ENCODE measurements at places on chromosomes 5 and 9.

DNA sequence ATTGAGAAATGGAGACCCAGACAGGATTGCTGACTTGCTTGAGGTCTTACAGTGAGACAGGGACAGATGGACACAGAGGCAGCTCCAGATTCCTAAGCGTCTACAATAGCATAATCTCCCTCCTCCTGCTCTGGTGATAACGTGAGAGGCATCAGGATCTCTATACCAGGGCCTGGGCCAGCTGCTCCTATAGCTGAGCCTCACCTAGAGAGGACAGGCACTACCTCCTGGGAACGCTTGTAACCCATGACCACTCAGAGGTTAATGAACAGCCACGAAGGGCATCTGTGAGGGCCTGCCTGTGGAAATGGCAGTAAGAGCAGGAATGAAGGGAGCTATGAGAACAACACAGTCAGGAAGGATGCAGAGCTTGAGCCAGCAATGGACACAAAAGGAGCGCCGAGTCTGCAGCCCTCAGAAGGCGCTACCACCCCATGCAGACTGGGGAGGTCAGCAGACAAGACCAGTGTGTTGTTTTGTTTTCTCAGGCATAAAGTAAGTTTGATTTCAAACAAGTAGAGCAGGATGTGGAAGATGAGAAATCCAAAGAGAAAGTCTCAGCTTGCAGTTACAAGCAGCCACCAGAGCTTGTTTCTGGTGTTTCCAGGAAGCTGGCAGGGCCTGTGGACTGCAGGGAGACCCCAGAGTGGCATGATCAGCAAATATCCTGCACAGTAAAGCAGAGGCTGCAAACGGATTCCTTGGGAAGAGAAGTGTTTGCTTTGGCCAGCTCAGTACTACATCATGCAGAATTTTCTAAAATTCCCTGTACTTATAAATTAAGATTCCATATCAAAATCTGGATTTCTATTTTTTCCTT lies 17.4 kb downstream of the ANKS6 start:
- no peak for DNase-seq

GRCh38 chr9:99172124-99173091 lies 49.3 kb downstream of the ALG2 start:
- no peak for DNase-seq

GRCh38 chr9:100575765-100576386 lies 2.0 kb upstream of the CAVIN4 start:
- DNase-seq = no peak

GRCh38 chr5:125199968-125200865 lies 453.8 kb upstream of the ZNF608 start:
- no peak for DNase-seq

- DNase-seq = no peak
These were observed 175.3 kb downstream of the GDNF start for GRCh38 chr5:37664551-37664950.

GRCh38 chr5:31122998-31123951 lies 70.2 kb upstream of the CDH6 start:
- DNase-seq = no peak

GRCh38 chr9:68974901-68975300 lies 39.0 kb downstream of the PRKACG start:
- peak; percentile 23 for DNase-seq

DNA sequence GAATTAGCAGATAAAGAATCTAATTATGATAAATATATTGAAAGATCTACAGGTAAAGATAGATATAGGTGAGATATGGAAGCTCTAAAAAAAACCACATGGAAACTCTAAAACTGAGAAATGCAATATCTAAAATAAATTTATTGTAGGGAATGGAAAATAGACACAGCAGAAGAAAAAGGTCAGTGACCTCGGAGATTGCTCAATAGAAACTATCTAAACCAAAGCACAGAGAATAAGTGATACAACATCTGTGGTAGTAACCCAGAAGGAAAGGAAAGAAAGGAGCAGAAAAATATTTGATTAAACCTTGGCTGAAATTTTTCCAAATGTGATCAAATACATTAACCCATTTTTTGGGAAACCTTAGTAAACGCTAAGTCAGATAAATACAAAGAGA lies 43.1 kb upstream of the GLIPR2 start:
- DNase-seq = no peak

- peak; percentile 26 for DNase-seq
These were observed 713 bp downstream of the MOB3B start for GRCh38 chr9:27528886-27529315.

- no peak for DNase-seq
These were observed 47.2 kb downstream of the MAST4 start for GRCh38 chr5:66643387-66643786.

DNA sequence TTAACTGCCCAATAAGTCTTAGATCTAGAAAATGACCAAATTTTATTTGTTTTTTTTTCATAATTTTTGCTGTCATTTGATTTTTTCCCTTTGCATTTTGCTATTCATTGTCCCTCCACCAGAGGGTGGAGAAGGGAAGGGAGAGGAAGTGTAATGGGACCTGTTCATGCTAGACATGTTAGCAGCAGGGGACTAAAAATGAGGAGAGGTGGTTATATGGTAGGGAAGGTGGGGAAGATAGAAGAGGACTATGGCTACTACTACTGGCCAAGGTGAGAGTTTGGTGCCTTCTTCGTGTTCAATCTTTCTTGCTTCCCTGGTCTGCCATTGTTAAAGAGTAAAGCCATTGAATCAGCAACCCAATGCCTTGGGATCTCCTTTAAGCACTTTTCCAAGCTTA lies 6.4 kb downstream of the GRIA1 start:
- DNase-seq = peak; percentile 13

- no peak for DNase-seq
These were observed 588.0 kb downstream of the PRELID2 start for GRCh38 chr5:145246961-145247744.

DNA sequence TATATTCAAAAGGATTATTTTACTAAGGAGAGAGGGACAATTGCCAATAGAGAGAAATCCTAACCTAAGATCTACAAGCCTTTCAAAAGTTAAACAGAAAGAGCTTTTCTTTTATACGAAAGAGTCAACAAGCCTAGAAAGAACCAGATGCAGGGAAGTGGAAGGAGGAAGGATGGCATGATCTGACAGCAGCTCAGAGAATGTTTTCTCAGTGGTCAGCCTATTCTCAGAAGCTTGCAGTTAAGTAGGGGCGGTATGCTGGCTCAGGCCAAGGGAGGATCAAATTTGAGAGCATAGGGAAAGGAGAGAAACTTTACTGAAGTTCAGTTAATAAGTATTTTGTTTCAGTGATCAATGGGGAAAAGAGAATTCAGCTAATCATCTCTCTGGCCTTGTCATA lies 88.0 kb upstream of the FTMT start:
- DNase-seq = no peak

DNA sequence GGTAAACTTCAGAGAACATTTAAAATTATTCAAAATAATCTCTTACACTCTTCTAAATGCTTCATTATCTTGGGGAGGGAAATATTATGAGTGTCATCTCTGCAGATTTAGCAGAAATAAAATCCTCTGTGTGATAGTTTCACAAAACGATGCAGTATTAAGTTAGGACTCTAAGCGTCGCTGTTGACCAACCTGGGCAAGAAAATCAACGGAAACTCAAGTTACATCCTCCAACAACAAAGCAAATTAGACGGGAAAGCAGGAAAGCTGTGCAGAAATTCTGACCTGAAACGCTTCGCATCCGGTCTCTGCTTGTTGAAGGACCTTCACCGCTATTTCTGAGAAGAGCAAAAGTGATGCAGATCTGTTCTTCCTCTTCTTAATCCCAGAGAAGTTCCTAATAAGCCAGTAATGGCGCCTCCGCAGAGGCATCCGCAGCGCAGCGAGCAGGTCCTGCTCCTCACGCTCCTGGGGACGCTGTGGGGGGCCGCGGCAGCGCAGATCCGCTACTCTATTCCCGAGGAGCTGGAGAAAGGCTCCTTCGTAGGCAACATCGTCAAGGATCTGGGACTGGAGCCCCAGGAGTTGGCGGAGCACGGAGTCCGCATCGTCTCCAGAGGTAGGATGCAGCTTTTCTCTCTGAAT lies at the start of gene PCDHGA6:
PCDHGA6 (plus strand) TSS at position 219 of the 645 bp plus-strand sequence; CDS start at position 412, 193 bp downstream.
- no peak for DNase-seq

- DNase-seq = no peak
These were observed 364.4 kb upstream of the KIF2A start for GRCh38 chr5:61941637-61942036.

- no peak for DNase-seq
These were observed 15.2 kb downstream of the HK3 start for GRCh38 chr5:176883700-176884570.

DNA sequence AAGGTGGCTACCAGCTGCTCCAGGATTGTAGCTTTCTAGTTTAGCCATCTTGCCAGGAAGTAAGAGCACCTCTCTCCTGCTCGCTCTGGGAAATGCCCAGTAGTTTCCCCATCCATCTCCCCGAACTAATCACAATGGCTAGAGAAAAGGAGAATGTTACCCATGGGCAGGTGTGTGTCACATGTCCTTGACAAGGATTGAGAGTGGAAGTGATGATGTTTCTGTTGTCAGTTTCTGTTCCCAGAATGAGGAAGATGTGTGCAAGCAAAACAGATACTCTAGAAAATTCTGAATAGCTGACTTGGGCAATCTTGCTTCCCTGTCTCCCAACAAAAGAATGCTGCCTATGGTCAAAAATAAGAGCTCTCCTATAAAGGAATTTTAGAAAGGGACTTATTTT lies 429.5 kb downstream of the EBF1 start:
- DNase-seq = no peak

GRCh38 chr5:2032432-2032831 lies 149.7 kb upstream of the IRX4 start:
- no peak for DNase-seq

GRCh38 chr9:89483592-89484474 lies 14.1 kb downstream of the SEMA4D start:
- no peak for DNase-seq

- peak; percentile 72 for DNase-seq
These were observed 10.3 kb upstream of the PCDHB1 start for GRCh38 chr5:141040771-141041426.

DNA sequence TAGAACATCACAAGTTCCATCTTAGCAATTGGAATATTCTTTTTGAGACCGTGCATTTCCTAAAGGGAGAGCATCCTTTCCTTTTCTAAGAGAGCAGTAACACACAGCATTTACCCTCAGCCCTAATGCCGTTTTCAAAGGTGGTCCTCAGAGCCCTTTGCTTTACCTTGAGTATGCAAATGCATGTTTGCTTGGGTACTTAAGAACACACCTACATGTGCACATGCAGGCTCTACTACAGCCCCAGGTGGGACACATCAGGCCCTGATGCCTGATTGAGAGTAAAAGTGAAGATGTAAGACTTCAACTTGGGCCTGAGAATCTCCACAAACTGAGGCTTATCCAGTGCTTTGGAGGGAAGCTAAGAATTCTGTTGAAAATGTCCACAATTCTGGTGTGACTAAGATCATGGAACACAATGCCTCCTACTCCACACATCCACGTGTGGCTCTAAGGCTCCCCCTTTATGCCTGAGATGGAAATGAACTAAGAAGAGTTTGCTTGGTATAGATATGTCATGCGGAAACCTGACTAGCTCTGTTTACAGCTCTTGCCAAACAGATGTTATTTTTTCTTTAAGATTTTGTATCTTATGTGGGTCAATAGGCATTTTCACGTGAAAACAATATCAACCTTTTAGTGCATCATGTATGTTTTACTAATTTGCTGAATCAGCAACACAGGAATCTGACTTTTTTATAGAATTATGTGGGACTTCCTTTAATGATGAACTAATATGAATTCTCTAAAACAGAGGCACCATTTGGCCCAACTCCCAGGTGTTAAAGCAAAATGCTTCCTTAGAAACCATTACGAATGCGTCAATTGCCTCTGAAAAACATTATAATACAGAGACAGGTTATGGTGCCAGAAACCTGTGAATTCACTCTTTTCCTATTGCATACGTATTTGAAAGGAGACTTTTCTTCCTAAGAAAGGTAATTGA lies 48.9 kb upstream of the SLC2A8 start:
- no peak for DNase-seq

DNA sequence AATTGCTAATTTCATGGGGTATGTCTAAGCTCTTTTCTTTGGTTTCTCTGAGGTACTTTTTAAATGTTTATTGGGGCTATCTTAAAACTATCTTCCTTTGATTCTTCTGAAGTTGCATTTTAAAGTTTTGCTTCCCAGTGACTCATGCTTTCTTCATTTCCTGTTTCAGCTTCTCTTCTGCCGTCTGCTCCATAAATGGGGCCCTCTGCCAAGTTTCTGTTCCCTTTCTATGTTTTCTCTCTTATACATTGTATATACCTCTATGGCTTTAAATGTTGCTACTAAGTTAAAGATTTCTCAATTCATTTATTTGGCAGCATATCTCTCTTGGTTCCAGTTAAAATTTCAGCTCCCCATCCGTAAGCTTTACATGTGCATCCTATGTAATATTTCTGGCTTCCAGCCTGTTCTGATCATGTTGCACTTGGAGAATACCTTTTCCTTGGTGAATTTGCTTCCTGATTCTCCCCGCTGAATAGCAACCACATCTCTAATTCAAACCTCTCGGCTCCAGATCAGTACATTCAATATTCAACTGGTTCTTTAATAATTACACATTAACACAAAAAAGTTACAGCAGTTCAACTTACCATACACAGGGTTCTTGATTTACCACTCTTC lies 125.3 kb downstream of the ST8SIA4 start:
- no peak for DNase-seq

GRCh38 chr9:77251050-77251449 lies 73.7 kb downstream of the VPS13A start:
- DNase-seq = no peak

All from K562 (cell line).